Left renal cortex interstitium (tissue), 4 donors: ENCODE measurements at places on chromosomes 13 and 19. TPM values are rescaled to one million over a fixed set of nuclear protein-coding genes. Genes with fewer than 3 reads are reported as not detected.

GRCh38 chr13:27199696-27200095, 28.1 kb upstream of the USP12 start:
- DNase-seq: no peak

OVOL3 gene
- polyA plus RNA-seq: not detected

DNA sequence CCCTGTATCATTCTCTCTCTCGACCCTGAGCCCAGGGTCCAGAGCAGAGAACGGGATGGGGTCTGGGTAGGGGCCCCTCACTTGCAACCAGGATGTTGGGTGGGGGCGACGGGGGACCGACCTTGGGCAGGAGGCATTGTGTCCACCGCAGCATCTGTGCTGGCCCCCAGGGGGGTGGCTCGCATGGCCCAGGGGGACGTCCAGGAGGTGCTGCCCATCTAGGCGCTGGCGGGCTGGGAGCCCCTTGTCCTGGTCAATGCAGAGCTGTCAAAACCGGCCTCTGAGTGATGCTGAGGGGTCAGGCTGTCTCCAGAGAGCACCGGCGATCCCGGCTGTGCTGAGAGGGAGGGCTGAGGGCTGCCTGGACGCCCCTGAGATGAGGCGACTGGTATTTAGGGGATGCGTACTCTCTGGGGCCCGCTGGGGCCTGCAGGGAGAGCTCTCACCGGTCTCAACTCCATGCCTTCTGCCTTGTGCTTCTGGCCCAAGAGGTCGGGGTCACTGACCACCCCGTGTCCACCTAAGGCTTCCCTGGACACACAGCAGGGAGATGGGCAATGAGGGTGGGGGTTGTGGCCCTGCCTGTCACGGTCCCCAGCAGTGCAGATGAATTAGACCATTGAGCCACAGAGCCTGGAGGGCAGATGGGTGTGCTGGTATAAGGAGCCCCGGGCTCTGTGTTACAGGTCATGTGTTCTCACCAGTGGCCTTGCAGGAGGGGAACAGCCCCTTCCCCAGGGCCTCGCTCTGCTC, 8.6 kb downstream of the RPS9 start:
- no peak for DNase-seq

- DNase-seq: no peak
These were observed 17.3 kb downstream of the DIAPH3 start for GRCh38 chr13:60146471-60146870.

DNA sequence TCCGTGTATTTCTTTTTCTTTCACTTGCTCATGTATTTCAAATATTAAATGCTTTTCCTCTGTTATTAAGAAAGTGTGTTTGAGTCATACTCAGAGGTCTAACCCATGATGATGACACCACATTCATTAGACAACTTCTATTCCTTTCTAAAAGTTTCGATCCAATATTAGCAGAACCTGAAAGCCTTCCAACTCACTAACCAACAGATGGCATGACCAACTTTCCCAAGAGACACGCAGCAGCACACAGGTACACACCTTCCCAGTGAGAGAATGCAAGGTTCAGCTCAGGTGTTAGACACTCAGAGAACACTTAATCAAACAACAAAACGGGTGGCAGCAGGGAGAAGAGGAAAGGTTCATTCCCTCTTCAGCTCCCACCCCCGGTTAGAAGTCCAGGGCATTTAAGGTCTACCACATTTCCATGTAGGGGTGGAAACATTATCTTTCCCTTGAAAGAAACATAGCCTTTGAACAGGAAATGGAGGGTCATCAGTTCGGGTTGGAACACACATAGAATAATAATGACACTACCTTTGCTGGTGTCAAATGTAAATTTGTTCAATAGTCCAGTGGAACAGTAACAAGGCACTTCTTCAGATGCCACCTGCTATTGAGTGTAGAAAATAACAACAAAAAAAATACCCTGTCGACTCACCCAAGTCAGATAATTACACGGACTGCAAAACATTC, 404.2 kb downstream of the COG6 start:
- no peak for DNase-seq
